ENCODE measurements at places on chromosomes 5 and 9.
A peak's percentile ranks its signal among the peaks of the same experiment; 100 is the strongest.

DNA sequence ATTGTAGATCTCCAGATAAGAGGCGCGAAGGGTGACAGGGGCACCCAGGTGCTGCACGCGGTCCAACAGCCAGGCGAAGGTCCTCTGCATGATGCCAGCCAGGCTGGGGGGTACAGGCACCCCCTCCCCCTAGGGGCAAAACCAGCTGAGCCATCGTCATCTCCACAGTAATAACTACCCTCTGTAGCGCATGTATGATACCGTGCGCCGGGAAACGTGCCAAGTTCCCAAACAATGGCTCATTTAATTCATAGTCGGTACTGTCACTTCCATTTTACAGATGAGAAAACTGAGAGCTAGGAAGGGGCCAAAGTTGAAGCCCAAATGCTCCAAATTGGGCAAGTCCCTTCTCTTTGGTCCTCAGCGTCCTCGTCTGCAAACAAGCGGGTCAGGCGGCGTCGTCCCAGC is 1.5 kb downstream of the KIF12 start:
- DNase-seq, result peak; percentile 32

DNA sequence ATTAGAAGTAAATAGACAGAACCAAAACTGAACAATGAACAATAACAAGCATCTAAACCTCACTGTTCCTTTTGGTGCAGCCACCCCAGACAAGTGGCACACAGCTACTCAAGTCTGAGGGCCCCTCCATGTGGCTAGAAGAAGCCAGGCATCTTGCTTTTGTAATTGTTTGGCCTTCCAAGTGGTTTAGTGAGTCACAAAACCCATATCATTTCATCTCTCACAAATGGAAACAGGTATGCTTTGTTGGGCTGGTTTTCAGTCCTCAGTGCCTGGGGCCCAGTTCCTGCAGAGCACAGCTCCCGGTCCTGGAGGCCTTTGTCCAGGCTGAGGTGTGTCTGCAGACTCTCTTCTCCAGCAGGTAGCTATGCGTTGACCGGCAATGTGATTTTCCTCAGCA is 16.7 kb downstream of the PRLR start:
- no peak for DNase-seq

GRCh38 chr9:130246126-130246525 is 19.4 kb upstream of the HMCN2 start:
- no peak for DNase-seq

GRCh38 chr9:116154334-116154975 is 864 bp downstream of the PAPPA start:
- DNase-seq, result peak; percentile 63

GRCh38 chr5:138700581-138701362 is 52.5 kb upstream of the CTNNA1 start:
- no peak for DNase-seq

Measured in lung (tissue), 17 donors.